PC-3 (cell line): ENCODE measurements at places on chromosomes 4 and X. TPM values are rescaled to one million over a fixed set of nuclear protein-coding genes. Genes with fewer than 3 reads are reported as not detected.

USP11 gene
- total RNA-seq, result 31.3 and 37.3 TPM in 2 replicates

DNA sequence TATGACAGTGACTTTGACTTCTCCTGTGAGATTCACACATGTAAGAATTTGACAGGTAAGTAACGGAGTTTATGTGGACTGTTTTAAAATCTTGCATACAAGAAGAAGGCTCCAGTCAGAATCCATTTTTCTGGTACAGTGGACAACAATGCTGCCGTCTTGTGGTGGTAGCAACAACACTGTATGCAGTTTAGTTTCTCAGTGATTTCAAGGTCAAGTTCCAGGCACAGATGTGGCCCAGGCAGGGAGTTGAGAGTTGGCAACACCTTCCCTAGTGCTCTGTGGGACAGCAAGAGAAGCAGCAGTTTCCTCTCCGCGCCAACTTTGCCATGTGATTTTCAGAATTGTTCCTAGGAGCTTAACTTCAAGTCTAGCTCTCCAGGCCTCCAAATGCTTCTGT is 56.0 kb upstream of the STPG2 start:
- no peak for DNase-seq

CT83 gene
- total RNA-seq, result not detected in 2 replicates

- peak; percentile 71 for DNase-seq
These were observed 13.1 kb downstream of the TCEAL7 start for GRCh38 chrX:103343105-103343504.

DNA sequence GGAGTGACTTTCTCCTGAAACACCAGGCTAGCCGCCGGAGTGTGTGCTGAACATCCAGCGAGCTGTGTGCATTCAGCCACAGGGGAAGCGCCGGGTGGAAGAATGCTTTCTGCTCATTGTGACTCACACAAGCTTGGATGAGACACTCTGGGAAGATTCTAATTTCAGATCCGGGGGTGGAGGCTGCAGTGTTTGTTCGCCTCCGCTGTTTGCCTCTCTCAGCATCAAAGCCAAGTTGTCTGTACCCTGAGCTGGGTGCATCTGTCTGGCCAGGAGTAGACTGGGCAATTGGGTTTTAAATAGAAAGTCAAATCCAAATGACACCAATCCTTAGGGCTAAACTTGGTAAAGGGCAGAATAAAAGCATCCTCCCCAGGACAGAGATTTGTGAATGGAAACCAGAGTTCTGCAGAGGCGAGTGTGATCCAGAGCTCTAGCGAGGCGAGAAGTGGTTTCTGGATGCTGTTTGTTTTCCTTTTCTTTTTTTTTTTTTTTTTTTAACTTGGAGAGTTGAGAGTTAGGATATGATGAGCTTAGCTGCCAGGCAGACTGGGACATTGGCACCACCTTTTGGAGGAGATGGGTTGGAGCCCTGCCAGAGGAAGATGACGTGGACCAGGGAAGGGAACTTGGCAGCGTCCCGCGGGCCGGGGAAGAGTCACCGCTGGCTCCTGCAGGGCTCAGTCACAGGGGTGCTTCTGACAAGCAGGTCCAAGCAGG is 196.0 kb upstream of the PSAPL1 start:
- peak; percentile 94 for DNase-seq

TRIM75 gene
- total RNA-seq, result not detected in 2 replicates

- no peak for DNase-seq
These were observed 91.0 kb upstream of the PJA1 start for GRCh38 chrX:69256291-69256565.

DNA sequence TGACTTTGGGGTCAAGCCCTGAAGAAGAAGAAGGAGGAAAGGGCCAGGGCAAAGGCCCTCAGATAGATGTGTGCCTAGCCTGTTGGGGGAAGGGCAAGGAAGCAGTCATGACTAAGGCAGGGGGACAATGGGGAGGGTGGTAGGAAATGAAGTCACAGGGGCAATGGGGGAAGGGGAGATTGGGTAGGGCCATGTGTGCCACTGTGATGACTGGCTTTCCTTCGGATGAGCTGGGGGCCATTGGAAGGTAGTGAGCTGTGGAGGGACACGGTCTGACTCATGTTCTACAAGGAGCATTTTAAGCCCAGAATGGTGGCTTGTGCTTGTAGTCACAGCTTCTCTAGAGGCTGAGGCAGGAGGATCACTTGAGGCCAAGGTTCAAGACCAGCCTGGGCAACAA is 642.0 kb downstream of the MID1IP1 start:
- DNase-seq, result no peak

FABP2 gene
- not detected in 2 replicates for total RNA-seq

OPHN1 gene
- 6.0 and 8.6 TPM in 2 replicates for total RNA-seq

GRCh38 chrX:53281963-53282695 is 745 bp upstream of the IQSEC2 start:
- DNase-seq, result no peak

GYG2 gene
- 0.58 and 1.7 TPM in 2 replicates for total RNA-seq

- no peak for DNase-seq
These were observed 27.0 kb upstream of the GPR78 start for GRCh38 chr4:8553216-8553615.

- peak; percentile 5 for DNase-seq
These were observed 91.4 kb downstream of the CLNK start for GRCh38 chr4:10593130-10593529.

SMIM43 gene
- not detected in 2 replicates for total RNA-seq

GRCh38 chrX:53738370-53738906 is 51.9 kb upstream of the HUWE1 start:
- DNase-seq, result no peak

- no peak for DNase-seq
These were observed 20.7 kb downstream of the UBE2K start for GRCh38 chr4:39718366-39719323.

LIN54 gene
- total RNA-seq, result 12.7 and 15.9 TPM in 2 replicates

DNA sequence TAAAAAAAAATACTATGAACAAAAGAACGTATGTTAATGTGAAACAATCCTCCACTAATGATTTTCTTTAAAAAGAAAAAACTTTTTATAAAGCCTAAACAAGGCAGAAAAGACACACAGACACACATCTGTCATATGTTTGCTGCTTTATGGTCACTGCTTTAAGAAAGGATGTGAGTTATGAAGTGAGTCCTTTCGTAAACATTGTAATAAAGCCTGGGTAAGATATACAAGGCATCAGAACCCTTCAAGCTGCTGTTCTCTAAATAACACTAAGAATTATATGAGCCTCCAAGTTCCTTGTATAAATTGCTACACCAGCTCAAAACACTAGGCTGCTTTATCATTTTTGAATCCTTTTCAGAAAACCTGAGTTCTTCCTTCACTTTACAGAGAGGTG is 81.6 kb downstream of the FBXO8 start:
- peak; percentile 20 for DNase-seq

DNA sequence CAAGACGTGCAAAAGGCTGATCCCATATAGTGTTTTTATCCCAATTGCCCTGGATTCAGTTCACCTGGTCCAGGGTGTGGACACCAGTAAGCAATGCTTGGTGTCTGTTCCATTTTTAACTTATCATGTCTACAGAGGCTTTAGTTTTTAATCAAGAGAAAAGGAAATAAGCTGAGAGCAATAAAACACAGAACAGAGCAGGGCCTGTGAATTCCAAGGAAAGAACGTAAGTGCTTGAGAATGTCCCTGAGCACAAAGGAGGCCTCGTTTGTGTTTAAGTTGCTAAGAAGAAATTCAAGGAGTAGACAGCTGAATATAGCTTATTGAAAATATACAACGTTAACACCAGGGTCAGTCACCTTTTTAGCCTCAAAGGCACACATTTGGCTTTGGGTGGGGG is 191.3 kb downstream of the GPC3 start:
- DNase-seq, result no peak

DNA sequence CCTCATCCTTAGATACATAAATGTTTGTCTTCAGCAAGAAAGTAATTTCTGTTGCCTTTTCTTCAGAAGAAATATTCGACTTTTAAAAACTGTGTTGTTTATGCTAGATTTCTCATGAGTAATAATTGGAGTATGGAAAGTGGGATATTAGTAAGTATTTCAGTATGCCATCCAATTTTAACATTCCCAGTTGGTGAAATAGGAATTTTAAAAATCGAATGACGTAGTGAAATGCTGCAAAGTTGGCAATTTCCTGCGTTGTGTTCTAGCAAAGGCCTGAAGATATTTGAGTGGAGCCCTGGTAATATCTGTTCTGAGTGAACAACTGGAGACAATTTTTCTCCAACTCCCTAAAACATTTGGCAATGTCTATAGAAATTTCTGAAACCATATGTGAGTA is 190.1 kb downstream of the ZNF330 start:
- DNase-seq, result no peak

HSPA4L gene
- 8.7 and 9.2 TPM in 2 replicates for total RNA-seq

DNA sequence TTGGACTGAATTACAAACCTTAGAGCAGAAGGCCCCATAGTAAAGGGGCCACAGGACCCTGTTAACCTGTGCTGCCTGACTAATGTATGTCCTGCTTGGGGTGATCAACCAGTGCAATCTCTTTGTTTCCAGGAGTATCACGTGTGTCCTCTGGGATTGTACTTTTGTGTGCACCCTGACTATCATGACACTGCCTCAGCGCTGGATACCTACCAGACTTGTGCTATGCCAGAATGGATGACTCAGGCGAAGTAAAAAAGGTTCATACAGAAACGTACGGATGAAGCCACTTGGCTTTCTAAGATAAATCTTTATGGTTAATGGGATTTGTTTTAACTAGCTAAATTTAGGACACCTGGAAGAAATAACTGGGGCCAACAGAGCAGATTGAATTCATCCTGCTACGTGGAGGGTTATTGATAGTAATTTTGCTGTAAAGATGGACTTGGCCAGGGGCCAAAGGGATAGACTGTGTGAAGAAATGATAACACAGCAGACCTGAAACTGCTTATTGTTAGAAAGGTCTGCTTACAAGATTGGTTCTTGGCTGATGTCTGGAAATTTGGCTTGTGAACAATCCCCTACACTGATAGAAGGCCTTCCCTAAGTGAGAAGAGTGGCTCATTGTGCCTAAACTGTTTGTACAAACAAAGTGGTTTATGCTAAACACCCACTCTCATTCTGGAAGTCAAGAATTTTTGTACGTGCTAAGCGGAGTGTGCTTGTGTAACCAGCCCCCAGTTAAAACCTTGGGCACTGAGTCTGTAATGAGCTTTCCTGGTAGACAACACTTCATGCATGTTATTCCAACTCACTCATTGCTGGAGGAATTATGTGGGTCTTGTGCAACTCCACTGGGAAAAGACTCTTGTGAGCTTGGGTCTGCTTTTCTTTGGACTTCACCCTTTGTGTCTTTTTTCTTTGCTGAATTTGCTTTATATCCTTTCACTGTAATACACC is 750.5 kb upstream of the HTR2C start:
- no peak for DNase-seq

TSPAN6 gene
- total RNA-seq, result 35.2 and 47.4 TPM in 2 replicates

GRCh38 chrX:48490661-48491060 is 14.7 kb downstream of the FTSJ1 start:
- peak; percentile 90 for DNase-seq

DNA sequence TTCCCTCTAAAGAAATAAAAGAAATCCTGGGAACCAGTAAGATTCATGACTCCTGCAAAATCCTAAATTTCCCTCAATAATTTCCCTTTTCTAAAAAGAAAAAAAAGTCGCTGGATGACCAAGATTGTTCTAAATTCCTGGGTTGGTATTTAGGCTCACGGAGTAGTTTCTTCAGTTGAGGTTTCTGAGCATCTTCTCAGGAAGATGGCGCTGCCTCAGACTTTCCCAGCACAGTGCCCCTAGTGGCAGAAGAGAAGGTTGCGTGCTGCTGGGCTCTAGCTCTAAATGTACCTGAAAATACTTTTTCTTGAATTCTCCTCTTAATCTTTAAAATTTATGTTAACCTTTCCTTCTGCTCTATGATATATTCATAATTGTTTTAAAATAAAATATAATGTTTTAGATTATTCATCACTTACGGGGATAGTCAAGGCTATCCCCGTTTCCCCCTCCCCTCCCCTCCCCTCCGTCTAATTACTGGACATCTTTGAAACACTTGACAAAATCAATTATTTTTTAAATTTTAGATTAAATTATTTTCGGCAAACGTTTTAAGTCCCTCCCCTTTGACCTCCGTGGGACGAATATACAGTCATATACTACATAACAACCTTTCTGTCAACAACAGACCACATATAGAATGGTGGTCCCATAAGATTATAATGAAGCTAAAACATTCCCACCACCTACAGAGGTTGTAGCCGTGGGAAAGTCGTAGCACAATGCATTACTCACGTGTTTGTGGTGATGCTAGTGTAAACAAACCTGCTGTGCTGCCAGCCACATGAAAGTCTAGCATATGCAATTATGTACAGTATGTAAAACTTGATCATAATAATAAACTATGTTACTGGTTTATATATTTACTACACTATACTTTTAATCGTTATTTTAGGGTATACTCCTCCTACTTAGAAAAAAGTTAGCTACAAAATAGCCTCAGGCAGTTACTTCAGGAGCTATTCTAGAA is 41.0 kb upstream of the GATB start:
- DNase-seq, result peak; percentile 56

PTTG2 gene
- total RNA-seq, result not detected in 2 replicates

GRCh38 chrX:153638041-153638371 is 9.0 kb upstream of the DUSP9 start:
- no peak for DNase-seq

DNA sequence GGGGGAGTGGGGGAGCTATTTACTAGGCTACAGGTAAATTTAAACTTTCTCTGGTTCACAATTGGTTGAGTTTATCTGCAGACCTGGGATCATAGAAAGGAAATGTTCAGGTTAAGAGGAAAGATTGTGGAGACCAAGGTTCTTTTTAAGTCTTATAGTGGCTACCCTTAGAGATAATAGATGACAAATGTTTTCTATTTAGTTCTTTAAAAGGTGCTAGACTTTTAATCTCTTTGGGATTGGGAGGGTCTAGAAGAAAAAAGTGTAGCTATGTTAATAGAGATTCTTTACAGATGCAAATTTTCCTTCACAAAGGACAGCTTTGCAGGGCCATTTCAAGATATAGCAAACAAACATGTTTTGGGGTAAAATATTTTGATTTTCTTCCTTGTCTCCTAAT is 76.0 kb downstream of the TEX13C start:
- DNase-seq, result no peak

DNA sequence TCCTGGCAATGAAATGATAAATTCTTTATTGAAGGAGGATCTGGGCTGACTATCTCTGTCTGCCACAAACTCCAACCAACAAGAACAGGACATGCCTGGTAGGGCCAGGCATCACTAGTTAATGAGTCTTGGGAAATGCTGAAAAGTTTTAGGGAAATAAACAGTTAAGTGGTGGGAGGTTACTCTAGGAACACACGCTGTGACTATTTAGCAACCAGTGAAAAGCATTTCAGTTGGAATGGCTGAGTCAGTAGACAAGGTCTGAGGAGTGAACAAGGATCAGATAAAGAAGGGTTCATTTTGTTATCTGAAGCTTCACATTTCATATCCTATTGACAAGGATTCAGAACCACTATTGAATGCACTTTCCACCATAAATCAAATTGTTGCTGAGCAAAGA is 394.9 kb upstream of the BOD1L1 start:
- no peak for DNase-seq

GRCh38 chrX:12987340-12987739 is 12.4 kb downstream of the TMSB4X start:
- DNase-seq, result no peak

VCX gene
- 0.26 TPM in 1 of 2 replicates, not detected in the other for total RNA-seq

- no peak for DNase-seq
These were observed 65.3 kb upstream of the DHRSX start for GRCh38 chrX:2566055-2566454.

FAM149A gene
- 0.22 TPM in 1 of 2 replicates, not detected in the other for total RNA-seq
